Upper lobe of right lung (tissue), 1 donor: ENCODE measurements at places on chromosomes 11 and 22.

DNA sequence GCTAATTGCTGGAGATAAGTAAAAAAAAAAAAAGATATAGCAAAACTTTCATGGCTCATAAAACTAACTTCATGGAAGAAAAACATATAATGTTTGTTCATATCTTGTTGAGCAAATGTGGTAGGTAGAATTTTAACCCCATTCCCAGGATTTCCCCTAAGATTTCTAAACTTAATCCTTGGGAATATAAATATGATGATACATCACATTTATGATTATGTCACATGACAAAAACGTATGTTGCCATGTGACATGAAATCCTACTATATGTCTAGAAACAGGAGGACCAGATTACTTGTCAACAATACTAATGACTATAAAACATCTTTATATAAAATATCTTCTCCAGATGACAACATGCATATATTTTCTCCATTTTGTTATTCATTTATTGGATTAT, 679.0 kb upstream of the LRRC4C start:
- no peak for DNase-seq

- no peak for DNase-seq
Measured at GRCh38 chr11:74011360-74012073, 2.6 kb upstream of the UCP3 start.

GRCh38 chr11:91365986-91366585, 858.5 kb upstream of the FAT3 start:
- no peak for DNase-seq

DNA sequence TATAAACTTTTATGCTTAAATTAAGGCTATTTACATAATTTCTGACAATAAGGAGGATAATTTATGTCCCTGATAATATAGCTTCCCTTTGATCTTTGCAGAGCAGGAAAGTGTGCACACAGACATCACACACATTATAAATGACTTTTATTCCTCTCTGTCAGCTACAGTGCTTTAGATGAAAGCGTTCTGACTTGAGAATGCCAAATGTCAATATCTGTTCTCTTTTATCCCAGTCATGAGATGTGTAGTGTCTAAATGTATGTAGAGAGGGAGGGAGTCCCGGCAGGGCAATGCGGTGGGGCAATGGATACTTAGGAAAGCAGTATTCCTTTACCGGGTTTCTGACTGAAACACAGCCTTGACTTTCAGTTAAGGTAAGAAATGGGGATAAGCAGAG, 225.4 kb upstream of the CHORDC1 start:
- DNase-seq = no peak

DNA sequence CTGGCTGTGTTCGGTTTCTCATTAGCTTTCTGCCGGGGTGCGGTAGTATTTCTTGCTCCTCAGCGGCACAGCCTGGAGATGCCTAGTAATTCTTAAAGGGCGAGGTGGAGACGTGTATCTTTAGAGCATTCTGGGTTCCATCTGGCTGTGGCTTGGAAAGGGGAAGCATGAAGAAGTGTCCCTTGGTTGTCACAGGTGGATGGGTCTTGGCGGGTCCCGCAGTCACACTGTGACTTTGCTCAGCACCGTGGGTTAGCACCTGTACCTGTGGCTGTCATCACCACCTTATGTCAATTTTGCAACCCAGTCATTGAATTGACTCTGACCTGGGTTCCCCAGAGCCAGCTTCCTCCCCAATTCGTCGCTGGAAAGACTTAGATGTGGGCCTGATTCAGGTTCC, 57.6 kb downstream of the MIAT start:
- DNase-seq = no peak

DNA sequence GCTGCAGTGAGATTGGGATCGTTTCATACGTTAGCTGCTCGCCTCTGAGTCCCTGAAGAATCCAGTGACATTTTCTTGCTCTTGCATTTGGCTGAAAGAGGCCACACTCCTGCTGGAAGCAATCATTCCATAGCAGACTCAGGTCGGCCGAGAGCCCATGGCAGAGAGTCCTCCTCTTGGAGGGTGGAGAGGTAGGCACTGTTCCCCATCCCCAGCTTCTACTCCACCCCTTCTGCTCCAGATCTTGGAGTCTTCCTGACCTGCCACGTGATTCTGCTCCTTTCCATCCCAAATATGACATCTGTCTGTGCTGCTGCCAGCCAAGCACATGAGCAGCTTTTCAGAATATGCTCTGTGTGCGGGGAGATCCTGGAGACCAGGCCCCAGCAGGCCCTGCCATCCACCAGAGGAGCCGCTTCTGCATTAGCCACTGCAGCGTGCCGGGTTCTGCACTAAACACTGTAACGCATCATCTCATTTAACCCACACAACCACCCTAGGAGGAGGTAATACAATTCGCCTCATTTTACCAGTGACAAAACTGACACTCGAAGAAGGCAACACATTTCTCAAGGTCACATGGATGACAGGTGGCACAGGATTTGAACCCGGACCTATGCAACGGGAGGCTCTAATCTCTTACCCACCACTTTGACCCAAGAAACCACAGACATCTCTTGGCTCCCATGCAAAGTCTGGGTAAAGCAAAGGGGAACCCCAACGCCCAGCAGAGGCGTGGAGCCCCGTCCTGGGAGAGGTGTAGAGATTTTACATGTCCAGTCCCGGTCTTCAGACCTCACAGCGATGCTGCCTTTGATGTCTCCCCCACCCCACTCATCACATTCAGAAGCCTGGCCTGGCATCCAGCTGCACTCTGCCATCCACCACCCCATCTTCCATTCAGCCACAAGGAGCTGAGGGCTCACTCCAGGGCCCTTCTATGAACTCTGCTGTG, 78.8 kb downstream of the FEZ1 start:
- DNase-seq = no peak

GRCh38 chr11:59216641-59217564, 4.2 kb upstream of the MPEG1 start:
- no peak for DNase-seq

DNA sequence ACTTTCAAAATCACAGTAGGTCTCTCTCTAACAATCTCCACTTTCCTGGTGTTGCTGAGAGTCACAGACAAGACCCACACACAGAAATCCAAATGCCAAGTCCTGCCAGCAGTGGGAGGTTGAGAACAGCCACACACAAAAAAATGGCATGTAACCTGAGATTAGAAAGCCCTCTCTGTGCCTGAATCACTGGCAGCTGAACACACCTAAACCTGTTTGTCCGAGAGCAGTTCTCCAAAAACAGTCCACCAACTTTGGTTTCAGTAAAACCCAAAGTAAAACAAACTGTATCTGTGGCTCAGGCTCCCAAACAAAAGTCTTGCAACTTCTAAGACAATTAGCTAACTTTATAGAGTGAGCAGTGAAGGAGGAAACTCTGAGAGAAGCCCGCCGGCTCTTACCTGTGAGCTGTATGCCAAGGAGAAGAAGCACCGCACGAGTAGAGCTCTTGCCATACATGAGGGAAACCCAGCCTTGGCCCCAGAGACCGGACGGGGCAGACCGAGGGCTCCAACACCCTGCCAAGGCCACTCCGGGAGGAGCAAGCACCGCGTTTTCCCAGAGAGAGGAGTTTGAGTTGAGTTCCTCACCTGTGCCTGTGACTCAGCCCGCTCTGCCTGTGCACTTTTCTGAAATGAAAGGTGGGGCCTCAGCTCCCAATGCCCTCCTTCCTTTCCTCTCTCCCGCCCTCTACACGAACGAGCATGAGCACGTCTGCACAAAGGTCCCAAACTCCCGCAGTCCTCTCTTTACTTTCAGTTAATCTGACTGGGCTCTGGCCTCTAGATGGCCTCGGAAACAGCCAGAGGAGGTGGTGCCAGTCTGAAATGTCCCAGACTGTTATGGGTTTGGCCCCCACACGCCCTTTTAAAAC, at the start of gene MPZL2:
TSS of gene MPZL2 (minus strand) at position 603 of the 874 bp plus-strand sequence. CDS start at position 459, 144 bp downstream.
- DNase-seq = peak; percentile 83

- no peak for DNase-seq
Measured at GRCh38 chr11:94154095-94154856, 25.6 kb downstream of the PANX1 start.

DNA sequence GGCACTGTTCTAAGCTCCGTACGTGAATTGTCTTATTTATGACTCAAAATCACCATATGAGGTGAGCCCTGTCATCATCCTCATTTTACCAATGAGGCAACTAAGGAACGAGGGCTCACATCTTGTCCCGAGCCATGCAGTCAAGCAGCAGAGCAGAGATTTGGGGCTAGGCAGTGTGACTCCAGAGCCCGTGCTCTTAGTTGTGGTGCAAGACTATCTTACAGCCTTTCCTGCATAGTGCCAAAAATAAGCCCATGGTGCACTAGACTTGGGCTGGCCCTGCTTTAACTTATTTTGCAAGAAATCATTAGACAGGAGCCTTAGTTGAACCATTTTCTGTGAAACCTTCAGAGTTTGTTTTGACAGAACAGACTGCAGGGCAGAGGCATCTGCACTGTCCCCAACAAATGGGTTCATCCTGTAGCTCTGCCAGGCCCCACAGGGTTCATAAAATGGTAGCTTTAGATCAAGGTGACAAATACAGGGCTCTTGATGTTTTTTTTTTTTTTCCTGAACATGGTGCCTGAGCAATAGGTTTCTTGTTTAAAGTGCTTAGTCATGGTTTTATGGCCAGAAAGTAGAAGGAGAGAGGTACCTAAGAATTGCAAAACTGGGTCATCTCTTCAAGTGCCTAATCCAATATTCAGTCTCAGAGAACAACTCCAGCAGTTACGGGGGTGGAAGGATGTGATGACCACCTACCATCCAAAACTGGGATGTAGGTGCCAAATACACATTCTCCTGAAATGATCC, 56.6 kb downstream of the BMAL1 start:
- no peak for DNase-seq

DNA sequence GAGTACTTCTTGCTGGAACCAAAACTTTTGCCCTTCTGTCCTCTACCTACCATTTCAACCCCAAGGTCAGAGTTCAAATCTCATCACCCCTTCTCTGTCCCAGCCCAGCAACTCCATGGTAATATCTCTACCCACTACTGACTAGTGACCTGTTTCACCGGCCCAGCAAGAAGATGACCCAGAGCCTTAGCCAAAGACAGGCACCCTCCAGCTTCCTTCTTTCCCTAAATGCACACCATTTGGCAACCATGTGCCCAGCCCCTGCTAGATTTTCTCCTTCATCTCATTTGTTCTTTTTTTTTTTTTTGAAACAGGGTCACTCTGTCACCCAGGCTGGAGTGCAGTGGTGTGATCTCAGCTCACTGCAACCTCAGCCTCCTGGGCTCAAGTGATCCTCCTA, 14.9 kb downstream of the ARAP1 start:
- DNase-seq = no peak

- DNase-seq = no peak
Measured at GRCh38 chr11:60376601-60377000, 1.7 kb upstream of the MS4A7 start.

DNA sequence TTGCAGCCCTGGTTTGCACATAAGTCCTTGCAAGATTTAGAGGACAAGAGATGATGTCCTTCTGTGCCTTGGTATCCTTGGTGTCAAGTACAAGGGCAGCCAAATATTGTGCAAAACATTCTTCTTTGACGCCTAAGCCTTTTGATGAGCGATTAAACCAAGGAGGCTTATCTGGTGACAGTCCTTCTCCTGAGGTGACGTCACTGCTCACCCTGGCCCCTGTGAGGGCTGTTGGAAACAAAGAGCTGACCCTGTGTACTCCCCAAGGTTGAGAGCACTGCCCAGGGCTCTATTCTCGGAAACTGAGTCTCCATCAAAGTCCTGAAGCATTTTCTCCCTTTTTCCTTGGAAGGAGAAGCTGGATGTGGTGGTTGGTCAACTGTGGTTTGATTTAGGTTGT, 4.7 kb upstream of the GRAMD1B start:
- DNase-seq = no peak

- no peak for DNase-seq
Measured at GRCh38 chr11:35237860-35238715, 99.1 kb downstream of the CD44 start.

DNA sequence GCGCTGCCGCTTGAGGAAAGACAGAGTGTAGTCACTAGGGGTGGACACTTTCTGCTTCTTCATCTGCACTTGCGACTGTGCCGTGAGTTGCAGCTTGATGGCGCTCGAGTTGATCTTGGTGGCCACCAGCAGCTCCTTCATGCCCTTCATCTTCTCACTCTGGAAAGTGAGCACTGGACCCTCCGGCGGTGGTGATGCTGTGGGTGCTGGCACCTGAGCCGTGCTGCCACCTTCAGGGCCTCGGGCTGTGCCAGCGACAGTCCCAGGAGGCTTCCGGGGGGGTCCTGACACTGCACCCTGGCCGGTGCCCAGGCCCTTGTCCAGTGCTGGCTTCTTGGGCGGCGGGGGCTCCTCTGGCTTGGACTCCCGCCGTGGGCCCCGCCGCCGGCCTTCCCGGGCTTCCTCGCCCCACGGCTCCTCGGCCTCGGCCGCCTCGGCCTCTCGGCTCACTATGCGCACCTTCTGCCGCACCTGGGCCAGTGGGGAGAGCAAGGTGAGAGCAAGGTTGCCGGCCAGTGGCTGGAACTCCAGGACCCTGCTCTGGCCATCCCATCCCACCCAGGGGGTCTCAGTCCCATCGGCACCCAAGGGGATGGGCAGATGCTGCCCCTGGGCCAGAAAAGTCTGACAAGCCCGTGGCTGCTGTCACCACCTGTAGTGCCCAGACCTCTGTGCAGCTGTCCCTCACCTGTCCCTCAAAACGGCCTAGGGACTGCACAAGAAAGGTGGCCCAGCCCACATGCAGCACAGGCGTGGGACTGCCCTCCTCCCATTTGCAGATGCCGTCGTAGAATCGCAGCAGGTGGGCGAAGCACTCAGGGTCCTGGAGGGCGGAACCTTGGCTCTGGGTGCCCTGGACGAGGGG, 1.6 kb upstream of the MAP4K2 start:
- DNase-seq = no peak

- DNase-seq = no peak
Measured at GRCh38 chr11:61964058-61964665, 3.3 kb downstream of the FTH1 start.

DNA sequence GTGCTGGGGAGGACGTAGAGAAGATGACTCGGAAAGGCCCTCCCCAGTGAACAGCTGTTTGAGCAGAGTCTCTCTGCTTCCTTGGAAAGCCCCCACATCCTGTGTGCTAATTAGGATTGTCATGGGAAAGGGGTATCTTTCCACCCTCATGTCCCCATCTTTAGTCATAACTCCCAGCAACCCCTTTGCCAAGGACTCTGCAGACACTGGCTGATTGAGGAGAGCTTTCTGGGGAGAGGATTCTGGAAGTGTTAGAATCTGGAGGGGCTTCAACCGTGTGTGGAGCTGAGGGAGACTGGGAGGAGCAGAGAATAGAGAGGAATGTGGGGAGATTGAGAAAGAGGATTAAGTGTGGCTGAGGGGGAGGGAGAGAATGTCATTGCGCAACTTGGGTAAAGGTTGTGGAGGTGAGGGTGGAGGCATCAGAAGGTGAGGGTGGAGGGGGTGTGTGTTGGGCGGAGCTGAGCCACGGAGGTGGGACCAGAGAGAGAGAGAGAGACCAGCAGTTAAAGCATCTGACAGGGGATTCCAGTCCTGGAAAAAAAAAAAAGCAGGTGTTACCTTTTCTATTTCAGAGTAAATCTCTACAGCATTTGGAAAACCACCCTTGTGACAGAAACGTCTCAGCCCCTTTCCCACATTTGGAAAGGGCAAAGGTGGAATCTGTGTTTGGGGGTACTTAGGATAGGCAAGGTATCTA, 2.2 kb downstream of the DTX4 start:
- peak; percentile 86 for DNase-seq

- DNase-seq = no peak
Measured at GRCh38 chr11:62122076-62122475, 1.7 kb upstream of the INCENP start.
